Left renal cortex interstitium (tissue), 4 donors: ENCODE measurements at places on chromosomes 2 and 18.

DNA sequence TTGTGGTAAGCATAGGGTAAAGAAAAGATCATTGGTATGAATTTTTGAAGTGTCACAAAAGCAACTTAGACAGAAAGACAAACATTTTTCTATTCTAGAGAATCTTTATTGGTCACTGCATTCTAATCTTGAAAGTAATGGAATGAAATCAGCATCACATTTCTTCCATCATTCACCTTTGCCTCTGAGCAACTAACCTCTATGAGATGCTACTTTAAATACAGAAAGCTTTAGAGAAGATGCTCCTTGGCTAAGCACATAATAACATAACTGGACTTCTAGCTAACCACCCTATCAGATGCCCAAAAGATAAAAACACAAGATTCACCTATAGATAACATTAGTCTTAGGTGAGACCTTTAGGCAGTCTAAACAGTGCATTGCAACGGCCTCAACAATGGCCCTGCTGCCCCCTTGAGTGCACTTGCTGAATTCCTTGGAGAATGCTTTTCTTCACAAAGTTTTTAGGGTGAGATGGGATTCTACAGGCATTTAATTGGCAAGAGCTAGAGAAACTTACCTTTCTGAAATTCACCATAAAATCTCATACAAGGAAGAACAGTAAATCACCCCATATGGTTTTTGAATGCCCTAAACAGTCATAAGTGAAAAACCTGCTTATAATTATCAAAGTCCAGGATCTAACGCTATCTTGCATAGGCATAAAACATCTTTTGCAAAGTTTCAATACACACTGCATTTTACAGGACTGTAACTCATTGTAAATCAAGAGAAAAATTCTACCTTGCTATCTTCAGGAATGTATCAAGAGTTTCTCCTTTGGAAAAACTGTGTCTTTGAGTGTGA is 791.3 kb upstream of the CHAC2 start:
- DNase-seq: no peak

- no peak for DNase-seq
Observed at GRCh38 chr18:34834897-34835296, 124.8 kb downstream of the DTNA start.

DNA sequence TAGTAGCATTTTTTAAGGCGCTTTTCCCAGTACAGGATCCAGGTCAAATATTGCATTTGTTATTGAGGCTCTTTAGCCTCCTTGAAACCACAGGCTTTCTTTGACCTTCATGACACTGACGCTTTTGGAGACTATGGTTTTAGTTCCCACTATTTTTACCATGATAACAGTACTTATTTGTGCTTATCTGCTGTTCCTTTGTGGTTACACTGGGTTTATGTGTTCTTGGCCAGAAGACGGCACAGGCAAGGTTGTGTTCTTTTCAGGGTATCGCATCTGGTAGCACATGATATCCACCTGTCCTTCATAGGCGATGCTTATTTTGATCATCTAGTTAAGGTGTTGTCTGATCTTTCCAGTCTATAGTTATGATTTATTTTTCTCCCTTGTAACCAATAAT is 16.8 kb upstream of the MBOAT2 start:
- DNase-seq: no peak

GRCh38 chr2:135076556-135076955 is 24.5 kb downstream of the RAB3GAP1 start:
- DNase-seq: no peak

DNA sequence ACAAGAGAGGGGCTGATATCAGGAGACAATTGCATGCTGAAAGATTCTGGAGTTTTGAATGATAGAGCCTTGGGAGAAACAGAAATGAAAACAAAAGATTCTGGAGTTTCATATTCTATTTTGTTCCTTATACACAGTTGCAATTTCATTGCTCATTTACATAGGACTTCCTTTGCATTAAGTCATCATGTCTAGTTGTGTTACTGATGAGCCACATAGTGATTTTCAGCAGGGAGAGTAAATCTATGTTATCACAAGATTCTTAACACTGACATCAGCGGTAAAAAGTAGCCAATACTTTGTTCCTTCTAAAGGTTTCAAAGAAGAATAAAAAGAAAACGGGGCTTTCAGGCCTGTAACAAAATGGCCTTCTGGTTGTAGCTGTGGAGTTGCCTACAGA is 7.1 kb downstream of the ADAM17 start:
- DNase-seq: no peak

GRCh38 chr2:35891528-35891927 is 464.1 kb upstream of the CRIM1 start:
- DNase-seq: no peak

DNA sequence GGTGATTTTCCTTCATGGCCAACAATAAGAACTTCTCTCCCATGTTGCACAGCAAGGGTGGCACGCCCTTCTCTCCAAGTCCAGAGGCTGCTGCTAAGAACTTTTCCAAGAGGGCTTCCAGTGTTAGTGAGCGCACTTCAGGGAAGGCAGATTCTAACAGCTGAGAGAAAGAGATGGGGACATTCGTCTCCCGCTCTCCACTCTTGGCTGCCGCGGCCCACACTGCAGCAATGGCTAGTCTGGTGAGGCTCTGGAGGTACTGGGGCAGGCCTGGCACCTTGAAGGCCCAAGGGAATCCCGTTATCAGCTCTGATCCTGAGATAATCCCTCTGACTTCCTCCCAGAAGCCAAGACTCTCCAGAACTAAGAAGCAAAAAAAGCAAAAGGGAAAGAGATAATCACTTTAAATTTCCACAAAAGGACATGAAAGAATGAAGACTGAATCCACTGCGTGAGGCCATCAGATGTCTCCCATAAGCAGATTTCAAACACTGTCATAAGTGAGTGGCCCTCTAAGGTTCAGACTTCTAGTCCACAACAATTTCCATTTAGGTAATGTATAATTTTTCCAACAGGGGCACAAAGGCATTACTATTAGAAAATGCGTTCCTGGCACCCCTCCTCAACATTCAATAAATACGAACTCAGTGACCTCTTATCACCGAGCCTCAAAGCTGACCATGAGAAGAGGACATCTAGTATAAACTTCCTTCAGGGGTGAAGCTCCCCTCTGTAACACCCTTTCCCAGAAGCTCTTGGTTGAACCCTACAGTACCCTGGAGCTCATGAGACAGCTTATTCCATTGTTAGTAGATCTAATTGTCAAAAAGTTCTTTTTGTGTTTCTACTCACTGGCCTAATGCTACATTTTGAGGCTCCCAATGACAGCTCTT is 66.7 kb upstream of the ZFP36L2 start:
- no peak for DNase-seq

GRCh38 chr2:29129586-29130281 is 14.5 kb downstream of the CLIP4 start:
- DNase-seq: no peak

DNA sequence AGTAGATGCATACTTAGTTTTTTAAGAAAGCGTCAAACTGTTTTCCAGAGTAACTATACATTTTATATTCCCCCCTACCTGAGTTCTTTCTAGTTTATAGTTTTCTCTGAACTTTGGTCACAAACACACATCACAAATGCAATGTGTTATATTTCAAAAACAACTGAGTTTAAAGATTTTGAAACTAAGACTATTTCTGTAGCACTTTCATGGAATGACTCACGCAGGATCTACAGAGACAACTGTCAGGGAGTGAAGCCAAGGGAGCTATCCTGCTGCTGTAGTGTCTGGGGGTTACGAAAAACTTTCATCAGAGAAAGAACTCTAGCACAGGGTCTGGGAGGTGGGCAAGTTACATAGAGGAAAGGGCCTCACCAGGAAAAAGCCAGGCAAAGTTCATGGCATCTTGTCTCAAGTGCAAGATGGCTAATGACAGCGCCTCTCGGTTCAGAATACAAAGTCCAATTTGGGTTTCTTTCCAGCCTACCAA is 66.8 kb downstream of the UXS1 start:
- no peak for DNase-seq

GRCh38 chr2:172293952-172294351 is 133.4 kb upstream of the ITGA6 start:
- DNase-seq: no peak

- no peak for DNase-seq
Observed at GRCh38 chr2:237297421-237298150, 116.4 kb downstream of the COL6A3 start.

DNA sequence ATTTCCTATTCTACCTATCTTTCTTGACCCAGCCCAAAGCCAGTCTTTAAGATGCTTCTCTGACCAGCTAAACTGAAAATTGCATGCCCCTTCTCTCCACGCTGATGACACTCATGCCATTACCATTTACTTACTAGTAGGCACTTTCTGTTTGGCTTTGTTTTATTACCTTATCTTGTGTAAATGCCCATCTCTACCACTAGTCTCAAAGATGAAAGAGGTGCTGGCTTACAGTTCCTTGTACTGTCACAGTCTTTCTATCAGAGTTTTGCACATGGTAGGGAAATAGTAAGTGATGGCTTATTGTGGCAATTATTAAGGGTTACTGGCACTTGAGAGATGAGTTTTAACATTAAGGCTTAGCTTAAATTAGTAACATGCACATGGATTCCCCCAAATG is 352.1 kb downstream of the RBM43 start:
- DNase-seq: no peak

DNA sequence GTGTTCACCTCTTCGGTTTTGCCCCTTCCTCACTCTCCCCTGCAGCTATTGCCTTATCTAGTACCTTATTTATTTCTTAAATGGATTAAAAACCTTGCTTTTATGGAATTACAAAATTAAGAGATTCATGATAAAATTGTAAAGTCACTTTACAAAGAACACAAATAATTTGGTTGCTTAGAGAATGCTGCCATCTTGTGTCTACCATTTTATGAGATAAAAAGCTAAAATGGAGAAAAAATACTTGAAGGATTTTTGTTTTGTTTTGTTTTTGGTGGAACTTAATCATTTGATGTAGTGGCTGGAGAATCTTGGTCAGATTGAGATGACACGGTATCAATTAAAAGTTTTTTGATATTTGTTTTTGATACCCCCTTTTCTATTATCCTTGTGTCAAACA is 69.6 kb downstream of the R3HDM1 start:
- DNase-seq: no peak

DNA sequence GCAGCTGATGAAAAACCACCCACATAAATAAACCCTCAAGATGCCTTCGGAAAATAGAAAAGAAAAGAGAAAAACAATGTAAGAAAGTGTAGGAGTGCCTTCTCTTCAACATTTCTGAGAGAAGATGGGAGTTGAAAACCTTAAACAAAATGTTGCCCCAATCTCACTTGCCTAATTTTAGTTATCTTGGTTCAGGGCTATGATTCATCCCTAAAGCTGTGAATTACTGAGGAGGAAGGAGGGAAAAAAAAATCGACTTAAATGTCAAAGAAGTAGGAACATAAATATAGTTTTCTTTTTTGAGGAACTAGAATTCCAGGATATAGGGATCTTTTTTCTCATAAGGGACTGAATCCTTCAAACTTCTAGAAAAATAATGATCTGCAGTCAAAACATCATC is 360.3 kb downstream of the TGIF1 start:
- DNase-seq: no peak

DNA sequence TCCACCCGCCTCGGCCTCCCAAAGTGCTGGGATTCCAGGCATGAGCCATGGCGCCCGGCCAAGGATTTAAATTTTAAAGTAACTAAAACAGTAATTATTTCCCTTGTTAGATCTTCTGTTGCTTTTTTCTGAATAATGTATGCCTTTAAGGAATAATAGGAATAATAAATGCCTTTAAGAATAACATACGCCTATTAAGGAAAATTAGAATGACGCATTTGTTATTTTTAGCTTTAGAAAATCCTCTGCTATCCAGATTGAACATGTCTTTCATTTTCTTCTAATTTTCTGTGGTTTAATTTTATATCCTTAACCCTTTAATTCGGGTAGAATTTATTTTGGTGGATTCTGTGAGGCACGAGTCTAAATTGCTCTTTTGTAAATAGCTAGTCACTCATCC is 23.1 kb upstream of the TMBIM1 start:
- DNase-seq: no peak
